ENCODE measurements at places on chromosomes 7 and 10.

DNA sequence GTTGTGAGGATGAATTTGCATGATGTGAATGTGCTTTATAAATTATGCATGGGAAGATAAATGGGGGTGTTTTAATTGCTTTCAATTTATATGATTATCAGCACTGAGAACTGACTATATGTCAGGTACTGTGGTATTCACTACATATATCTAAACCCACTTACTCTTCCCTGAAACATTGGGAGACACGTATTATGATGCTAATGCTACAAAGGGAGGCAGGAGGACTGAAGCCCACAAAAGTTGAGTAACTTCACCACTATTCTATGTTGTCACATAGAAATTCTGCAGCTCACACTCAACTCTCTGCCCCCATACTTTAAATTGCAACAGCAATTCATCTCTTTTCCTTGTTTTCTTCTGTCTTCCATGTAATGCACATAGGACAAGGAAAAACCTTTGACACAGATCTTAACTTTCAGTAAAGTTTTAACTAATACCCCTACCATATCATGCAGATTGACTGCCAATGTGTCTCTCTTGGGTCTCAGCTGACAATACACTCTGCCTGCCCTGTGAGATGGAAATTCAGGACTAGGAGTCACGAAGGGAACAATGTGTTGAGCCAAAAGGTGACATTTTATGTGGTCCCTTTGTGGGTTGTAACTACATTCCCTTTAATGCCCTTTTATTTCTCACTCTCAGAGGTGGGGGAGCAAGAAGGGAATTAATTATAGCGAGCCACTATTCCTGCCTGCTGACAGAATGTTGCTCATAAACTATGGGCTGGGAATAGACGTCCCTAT is 691.0 kb upstream of the SORCS1 start:
- no peak for DNase-seq

DNA sequence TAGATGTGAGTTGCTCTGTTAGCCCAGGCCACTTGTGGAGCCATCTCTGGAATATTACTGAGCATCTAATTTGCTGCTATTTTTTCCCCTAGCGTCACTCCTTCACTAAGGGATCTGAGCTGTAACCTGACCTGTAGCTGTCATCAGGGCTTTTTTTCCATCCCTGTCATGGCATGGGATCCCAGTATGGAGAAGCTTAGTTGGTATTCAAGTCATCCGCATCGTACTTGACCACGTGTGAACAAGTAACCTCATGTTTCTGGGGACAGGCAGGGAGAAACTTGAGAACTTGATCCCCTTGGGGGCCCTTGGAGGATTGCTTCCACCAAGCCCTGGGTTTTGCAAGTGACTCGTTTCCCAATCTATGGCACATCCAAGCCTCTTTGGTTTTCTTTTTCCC is 474.4 kb upstream of the GALNT17 start:
- DNase-seq = no peak

DNA sequence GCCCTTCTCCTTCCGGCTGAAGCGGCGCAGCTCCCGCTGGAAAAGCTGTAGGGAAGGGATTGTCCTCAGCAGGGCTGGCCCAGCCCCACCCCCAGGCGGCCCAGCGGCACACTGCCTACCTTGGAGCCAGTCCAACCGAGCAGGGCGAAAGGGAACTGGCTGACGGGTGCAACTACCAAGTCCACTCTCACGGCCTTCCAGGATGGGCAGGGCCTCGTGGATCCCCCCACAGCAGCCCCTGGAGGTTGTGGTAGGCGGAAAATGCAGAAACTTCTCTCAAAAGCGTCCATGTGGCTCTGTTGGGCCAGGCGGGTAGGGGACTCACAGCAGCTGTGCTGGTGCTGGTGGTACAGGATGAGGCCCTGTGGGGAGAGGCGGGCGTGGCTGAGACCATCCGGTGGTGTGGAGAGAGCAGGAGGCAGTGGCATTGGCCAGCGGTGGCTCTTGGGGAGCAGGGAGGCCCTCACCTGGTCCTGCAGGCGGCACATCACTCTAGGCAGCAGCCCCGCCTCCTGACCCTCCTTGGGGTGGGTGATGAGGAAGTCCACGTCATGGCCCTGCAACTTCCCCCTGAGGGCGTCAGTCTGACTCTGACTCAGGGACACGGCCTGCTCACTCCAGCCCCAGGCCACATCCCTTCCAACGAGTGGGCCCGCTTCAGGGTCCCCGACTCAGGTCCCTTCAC is 8.4 kb upstream of the PGAM2 start:
- DNase-seq = no peak

DNA sequence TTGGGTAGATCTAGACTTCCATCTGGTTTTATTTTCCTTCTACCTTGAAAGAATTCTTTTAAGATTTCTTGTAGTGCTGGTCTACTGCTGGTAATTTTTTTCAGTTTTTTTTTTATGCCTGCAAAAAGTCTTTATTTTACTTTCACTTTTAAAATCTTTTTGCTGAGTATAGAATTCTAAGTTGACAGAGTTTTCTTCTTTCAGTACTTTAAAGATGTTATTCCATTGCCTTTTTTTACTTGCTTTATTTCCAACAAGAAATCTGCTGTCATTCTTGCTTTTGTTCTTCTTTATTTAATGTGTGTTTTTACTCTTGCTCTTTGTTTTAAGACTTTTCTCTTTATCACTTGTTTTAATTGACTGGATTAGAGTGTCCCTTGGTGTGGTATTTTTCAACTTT is 36.1 kb upstream of the HECTD2 start:
- no peak for DNase-seq

- no peak for DNase-seq
Observed at GRCh38 chr7:2402687-2403013, 761 bp upstream of the CHST12 start.

GRCh38 chr7:46886669-46887374 is 695.1 kb downstream of the TNS3 start:
- no peak for DNase-seq

- no peak for DNase-seq
Observed at GRCh38 chr7:86644282-86645224, 844 bp downstream of the GRM3 start.

DNA sequence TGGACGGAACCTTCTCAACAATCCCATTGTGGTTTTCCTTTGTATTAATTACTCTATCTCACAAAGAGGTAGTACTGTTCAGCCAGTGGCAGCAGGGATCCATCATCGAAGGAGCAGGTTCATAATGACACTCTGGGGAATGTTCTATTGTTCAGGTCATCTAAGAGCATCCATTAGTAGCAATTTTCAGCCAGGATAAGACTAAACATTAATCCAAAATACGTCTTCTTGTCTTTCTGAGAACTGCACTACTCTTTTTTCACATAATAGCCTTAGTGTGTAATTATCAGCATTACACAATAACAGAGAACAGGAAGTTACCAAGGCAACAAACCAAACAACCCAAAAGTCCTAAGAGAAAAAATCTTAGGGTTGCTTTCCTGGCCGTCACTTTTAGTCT is 259.5 kb upstream of the VWC2 start:
- DNase-seq = no peak

DNA sequence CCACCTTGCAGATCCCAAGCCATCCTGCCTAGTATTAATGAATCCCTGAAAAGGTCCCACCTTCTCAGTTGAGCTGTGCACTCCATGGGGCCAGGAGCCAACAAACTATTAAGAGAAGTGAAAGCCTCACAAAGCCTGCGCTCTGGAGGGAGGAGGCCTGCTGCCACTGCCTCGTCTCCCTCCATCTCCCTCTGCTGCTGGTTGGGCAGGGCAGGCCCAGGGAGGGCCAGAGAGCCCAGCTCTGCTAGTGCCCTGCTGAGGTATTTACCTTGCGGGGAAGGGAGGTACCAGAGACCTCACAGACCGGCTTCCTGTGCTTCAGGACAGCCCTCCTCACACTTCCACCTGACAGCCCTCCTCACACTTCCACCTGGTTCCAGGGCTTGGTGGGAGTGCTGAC is 171.5 kb downstream of the SH3PXD2A start:
- no peak for DNase-seq

DNA sequence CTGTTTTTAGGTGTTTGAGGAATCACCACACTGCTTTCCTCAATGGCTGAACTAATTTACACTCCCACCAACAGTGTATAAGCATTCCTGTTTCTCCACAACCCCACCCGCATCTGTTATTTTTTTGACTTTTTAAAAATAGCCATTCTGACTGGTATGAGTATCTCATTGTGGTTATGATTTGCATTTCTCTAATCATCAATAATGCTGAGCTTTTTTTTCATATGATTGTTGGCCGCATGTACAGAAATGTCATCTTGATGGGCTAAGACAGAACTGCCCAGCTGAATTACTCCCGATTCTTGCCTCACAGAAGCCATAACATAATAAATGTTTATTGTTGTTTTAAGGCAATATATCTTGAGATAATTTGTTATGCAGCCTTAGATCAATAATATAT is 93.1 kb upstream of the DKK1 start:
- no peak for DNase-seq

- DNase-seq = no peak
Observed at GRCh38 chr7:149458235-149458634, 2.6 kb downstream of the ZNF777 start.

DNA sequence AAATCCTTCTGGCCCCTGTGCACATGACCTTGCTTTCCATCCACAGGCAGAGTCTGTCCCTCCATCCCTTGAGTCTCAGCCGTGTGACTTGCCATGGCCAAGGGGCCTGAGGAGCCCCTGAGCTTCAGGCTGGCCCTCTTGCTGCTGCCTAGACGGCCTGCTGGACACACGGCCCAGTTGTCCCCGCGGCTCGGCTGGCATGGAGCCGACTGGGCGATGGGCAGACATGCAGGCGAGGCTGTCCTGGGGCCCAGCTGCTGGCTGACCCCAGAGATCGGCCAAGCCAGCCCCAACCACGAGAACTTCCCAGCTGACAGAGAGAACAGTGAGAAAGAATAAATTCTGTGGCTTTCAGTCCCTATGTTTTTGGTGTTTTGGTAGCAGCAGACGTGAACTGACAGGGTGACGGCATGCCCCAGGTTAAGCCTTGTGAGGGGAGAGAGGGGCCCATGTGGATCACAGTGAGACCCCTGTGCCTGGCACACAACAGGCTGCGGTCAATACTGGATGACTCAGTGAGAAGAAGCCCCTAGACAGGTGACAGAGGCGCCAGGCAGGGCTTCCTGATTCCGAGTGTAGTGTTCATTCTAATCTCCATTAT is 11.7 kb downstream of the PRKAG2 start:
- no peak for DNase-seq

GRCh38 chr10:44659320-44659719 is 251.8 kb upstream of the TMEM72 start:
- no peak for DNase-seq

GRCh38 chr7:45921699-45922519 is 837 bp upstream of the IGFBP3 start:
- DNase-seq = no peak

DNA sequence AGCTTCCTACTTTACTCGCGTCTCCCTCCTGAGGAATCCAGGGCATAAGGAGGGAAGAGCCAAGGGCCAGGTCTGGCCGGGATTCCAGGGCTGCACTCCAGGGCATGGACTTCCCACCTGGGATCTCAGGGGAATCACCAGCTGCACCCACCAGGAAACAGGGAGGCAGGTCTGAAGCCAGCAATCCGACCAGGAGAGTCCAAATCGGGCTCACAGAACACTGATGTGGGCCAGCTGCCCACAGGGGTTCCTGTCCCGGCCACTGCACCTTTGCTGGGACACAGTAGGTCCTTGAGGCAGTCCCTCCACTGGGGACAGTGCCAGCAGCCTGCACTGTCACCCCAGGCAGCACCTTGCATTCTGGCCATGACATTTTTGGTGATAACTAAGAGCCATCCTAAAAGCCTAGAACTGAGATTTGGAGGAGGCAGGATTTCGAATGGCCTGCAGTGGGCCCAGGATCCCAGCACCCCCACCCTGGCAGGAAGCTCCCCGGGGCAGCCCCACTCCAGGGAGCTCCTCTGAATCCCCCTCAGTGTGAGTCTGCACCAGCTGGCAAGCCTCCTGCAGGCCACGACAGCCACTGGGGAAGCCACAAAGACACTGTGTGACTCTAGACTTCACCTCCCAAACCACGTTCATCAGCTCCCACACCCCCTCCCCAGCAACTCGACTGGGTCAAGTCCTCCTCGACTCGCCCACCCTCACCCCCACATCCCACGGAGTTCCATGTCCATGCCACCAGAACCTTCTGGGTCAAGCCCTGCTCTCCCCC is 71.5 kb upstream of the PPP2R2D start:
- DNase-seq = no peak

- DNase-seq = no peak
Observed at GRCh38 chr7:114419441-114420272, 5.0 kb downstream of the FOXP2 start.

- no peak for DNase-seq
Observed at GRCh38 chr7:75718390-75719031, 20.2 kb downstream of the HIP1 start.

DNA sequence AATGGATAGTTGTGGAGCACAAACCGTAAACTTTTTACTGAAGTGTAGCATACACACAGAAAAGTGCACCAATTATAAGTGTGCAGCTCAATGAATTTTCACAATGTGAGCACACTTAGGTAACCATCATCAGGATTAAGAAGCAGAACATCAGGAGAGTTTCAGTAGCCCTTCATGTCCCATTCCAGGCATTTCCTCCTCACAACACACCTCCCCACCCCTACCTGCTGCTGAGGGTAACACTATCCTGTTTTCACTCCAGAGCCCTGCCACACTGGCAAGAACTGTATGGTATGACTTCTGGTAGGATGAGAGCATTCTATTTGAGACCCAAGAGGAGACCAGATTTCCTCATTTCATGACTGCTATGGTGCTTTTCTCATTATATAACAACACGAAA is 166.5 kb downstream of the PPP1R3A start:
- no peak for DNase-seq

DNA sequence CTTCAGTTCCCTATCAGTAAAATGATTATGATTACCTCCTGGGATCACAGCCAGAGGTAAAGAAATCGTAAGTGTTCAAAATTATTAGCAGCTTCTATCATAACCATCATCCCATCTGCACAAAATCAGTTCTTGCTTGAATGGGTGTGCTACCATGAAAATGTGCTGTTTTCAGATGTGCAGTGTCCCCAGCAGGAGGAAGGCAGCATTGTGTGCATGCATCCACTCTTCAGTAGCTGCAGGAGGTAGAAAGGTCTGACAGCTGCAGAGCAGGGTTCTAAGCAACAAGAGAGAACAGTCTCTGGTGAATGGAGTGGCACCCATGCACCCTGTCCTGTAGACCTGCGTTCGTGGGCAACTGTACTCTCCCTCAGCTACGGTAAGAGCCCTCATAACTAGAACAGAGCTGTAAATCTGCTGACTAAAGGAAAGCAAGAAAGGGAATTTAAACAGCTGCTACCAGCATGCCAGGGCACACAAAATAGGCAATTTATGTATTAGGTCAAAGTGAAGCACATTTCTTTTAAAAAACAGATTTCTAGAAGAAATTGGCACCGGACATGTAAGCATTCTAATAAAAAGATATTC is 21.2 kb downstream of the VSTM2A start:
- DNase-seq = no peak

Measured in stimulated activated CD4-positive, alpha-beta T cell treated with anti-CD3 and anti-CD28 coated beads, Interleukin-4, amount 100 ng/mL, for 48 hours (primary cell).